Foreskin keratinocyte (primary cell): ENCODE measurements at places on chromosomes 2 and 18. TPM values are rescaled to one million over a fixed set of nuclear protein-coding genes. Genes with fewer than 3 reads are reported as not detected.

The CCDC195 gene
- polyA plus RNA-seq, result not detected in 2 replicates

The RBM43 gene
- 0.69 and 0.88 TPM in 2 replicates for polyA plus RNA-seq

The BUB1 gene
- polyA plus RNA-seq, result 13.8 and 21.0 TPM in 2 replicates

The HAAO gene
- polyA plus RNA-seq, result 0.47 and 0.57 TPM in 2 replicates

The ABCA12 gene
- 0.35 and 0.44 TPM in 2 replicates for polyA plus RNA-seq

The PROKR1 gene
- polyA plus RNA-seq, result not detected in 2 replicates

The TACR1 gene
- not detected in 2 replicates for polyA plus RNA-seq

The MYO3B gene
- 0.54 and 0.75 TPM in 2 replicates for polyA plus RNA-seq

The C2orf72 gene
- not detected in 2 replicates for polyA plus RNA-seq

The PLEKHH2 gene
- 0.16 and 0.17 TPM in 2 replicates for polyA plus RNA-seq

The CXCR1 gene
- 0.39 and 0.55 TPM in 2 replicates for polyA plus RNA-seq

The TMEM37 gene
- polyA plus RNA-seq, result 0.16 and 0.18 TPM in 2 replicates

The CGREF1 gene
- polyA plus RNA-seq, result 0.74 and 1.9 TPM in 2 replicates

The CYP27A1 gene
- 0.39 and 0.58 TPM in 2 replicates for polyA plus RNA-seq

The MITD1 gene
- 35.7 and 40.6 TPM in 2 replicates for polyA plus RNA-seq

The CIDEA gene
- 18.5 and 21.2 TPM in 2 replicates for polyA plus RNA-seq

The OR6B2 gene
- not detected in 2 replicates for polyA plus RNA-seq

The FHL2 gene
- 92.7 and 112 TPM in 2 replicates for polyA plus RNA-seq

The ZAP70 gene
- polyA plus RNA-seq, result 0.01 TPM in 1 of 2 replicates, not detected in the other

The RAD51AP2 gene
- 0.03 TPM in 1 of 2 replicates, not detected in the other for polyA plus RNA-seq

The GALR1 gene
- not detected in 2 replicates for polyA plus RNA-seq

The UGT1A4 gene
- 0.06 and 0.07 TPM in 2 replicates for polyA plus RNA-seq

The EMILIN1 gene
- polyA plus RNA-seq, result 0.25 and 0.37 TPM in 2 replicates

The XIRP2 gene
- not detected in 2 replicates for polyA plus RNA-seq

The POU3F3 gene
- not detected in 2 replicates for polyA plus RNA-seq

The CHMP3 gene
- polyA plus RNA-seq, result 73.6 and 74.4 TPM in 2 replicates

The DPYSL5 gene
- not detected in 2 replicates for polyA plus RNA-seq

The TRPM8 gene
- polyA plus RNA-seq, result 0.06 and 0.19 TPM in 2 replicates

The ERFE gene
- 0.43 and 0.46 TPM in 2 replicates for polyA plus RNA-seq

The ERCC3 gene
- 26.1 and 30.7 TPM in 2 replicates for polyA plus RNA-seq

The KIAA2012 gene
- polyA plus RNA-seq, result not detected in 2 replicates

The AMER3 gene
- not detected in 2 replicates for polyA plus RNA-seq

The NMUR1 gene
- not detected in 2 replicates for polyA plus RNA-seq

The PNPT1 gene
- polyA plus RNA-seq, result 13.6 and 16.6 TPM in 2 replicates

The ZNF396 gene
- 0.36 and 0.38 TPM in 2 replicates for polyA plus RNA-seq

The SIX2 gene
- 0.06 TPM in 1 of 2 replicates, not detected in the other for polyA plus RNA-seq

The C2orf78 gene
- not detected in 2 replicates for polyA plus RNA-seq

The SCG2 gene
- polyA plus RNA-seq, result 0.02 and 0.06 TPM in 2 replicates

The PPM1G gene
- 119 and 149 TPM in 2 replicates for polyA plus RNA-seq
